ENCODE measurements at places on chromosomes 13 and 19.

- DNase-seq: no peak
These were observed 14.3 kb upstream of the QTRT1 start for GRCh38 chr19:10686661-10687517.

DNA sequence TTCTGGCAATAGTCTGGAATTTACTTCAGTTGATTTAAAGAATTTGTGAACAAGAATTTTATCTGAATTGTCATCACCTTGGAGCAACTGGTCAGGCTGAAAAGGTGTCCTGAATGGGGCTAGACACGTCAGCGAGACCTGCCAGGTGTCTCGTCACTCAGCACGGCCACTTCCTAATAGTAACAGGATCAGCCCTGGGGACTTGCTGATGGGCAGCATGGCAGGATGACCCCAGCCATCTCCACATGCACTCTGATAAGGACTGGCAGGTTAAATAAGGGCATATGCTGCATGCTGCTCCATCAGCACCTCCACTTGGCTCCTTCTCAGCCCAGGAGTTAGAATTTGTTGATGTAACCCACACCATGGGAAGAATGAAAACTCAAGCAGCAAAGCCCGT lies 224.2 kb downstream of the FOXO1 start:
- DNase-seq: peak; percentile 24

- no peak for DNase-seq
These were observed 15.0 kb upstream of the TNFAIP8L1 start for GRCh38 chr19:4624301-4624700.

GRCh38 chr13:65921933-65922332 lies 1308.2 kb downstream of the PCDH9 start:
- DNase-seq: no peak

DNA sequence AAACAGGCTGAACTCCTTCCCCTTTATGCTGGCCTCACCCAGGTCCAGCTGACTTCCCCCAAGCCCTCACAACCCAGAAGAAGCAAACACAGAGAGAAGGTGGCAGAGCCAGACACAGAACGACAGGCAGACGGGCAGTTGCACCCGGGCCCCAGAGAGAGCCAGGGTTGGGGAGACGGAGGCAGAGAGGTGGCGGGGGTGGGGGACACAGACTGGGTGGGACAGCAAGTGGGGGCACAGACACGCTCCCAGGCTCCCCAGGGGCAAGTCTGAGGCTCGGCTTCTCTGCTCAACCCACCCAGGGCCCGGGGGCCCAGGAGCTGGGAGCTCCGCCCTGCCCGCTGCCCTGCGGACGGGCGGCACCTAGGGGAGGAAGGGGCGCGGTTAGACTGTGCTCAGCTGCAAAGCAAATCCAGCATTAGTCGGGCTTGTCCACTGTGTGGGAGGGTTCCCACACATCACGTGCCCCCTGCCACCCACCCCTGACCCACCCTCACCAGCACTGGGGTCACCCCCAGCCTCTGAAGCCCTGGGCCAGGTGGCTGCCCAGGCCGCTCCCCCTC lies 31.3 kb upstream of the ASF1B start:
- DNase-seq: no peak

- no peak for DNase-seq
These were observed 121.6 kb upstream of the KL start for GRCh38 chr13:32894589-32895001.

- DNase-seq: no peak
These were observed 134.7 kb upstream of the SLITRK5 start for GRCh38 chr13:87536499-87536898.

DNA sequence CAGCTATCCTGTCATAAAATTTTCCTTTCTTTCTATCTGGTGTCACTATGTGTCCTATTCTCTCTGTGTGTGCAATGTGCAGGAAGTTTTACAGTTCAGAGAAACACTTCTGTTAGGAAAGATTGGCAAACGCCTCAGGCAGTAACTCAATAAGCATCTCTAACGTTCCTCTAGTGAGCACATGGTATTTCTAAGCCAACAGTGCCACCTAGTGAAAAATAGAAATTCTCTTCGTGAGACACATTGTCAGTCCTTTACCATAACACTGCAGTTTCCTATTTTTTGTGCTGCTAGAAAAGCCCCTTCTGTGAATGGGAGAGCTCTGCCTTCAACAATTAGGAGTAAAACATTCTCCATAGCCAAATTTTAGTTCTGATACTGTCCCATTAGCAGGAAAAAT lies 50.7 kb downstream of the ZNF723 start:
- no peak for DNase-seq

DNA sequence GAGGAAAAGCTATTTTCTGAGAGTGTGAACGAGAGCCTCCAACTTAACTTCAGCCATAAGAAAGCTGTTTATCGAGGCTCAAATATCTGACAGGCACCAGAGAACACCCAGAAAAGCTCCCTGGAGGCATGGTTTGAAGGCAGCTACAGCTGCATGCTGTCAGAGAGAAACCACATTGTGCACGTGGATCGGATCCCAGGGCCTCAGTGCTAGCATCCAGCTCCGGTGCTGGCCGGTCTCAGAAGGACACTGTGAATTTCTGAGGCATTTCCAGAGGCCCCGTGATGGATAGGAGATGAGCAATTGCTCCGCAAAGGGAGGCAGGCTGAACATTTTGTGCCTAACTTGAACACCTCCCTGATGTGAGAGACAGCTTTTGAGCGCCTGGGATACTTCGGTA lies 315.7 kb downstream of the FGF9 start:
- DNase-seq: no peak

DNA sequence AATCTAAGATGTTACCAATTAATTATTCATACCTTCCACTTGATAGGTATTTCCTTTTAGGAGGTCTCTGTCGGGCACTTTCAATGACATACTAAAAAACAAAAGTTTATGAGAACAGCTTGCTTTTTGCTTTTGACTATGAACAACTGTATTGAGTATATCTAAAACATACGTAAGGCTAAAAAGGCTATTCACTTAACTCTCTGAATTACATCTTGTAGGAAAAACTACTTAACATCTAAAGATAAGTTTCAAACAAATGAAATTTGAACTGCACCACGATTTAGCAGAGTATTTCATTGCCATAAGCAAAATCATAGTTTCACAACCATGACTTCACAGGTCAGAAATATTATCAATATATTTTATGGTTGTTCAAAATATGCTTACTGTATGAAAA lies 11.6 kb downstream of the SUPT20H start:
- no peak for DNase-seq

GRCh38 chr19:45321848-45322247 lies 827 bp downstream of the CKM start:
- DNase-seq: no peak

GRCh38 chr13:62060570-62060969 lies 644.9 kb upstream of the PCDH20 start:
- no peak for DNase-seq

- no peak for DNase-seq
These were observed 660 bp downstream of the CIC start for GRCh38 chr19:42269478-42270345.

DNA sequence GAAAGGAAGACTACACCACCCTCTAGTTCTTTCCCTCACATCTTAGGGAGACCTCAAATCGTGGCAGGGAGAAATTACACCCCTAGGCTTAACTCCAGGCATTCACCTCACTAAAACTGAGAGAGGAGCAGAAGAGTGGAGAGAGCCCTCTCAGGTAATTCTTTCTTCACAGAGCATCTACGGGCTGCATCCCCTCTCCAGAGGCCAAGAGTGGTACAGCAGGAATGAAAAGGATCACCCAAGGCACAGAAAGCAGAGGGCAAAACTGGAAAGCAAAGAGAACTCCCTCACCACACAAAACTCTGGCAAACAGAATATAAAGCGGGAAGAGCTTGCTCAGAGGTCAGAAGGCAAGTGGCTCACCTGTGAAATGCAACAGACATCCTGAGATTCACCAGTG lies 661.2 kb downstream of the TBC1D4 start:
- no peak for DNase-seq

DNA sequence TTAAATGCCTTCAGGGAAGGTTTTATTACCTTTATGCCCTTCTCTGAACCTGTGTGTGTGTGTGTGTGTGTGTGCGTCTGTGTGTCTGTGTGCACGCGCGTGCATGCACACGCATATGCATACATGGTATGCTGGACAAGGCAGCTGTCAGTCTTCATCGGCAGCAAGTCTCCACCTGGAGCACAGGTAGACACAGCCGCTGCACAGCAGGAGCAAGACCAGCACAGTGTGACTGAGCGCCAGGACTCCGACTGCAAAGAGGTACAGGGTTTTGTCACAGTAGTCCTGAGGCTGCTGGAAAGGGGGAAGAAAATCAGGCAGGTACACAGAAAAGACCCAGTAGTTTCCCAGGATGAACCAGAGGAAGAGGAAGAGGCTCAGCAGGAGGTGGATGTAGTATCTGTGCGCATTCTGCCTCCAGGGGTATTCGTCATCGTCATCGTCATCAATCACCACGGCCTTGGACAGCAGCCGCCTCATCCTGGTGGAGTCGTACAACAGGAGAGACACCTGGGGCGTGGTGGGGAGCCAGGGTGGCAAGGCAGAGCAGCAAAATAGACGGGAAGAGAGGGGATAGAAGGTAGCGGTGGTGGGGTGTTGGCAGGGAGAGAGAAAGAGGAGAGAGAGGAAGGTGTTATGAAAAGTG lies 12.8 kb upstream of the DHRS12 start:
- DNase-seq: no peak

GRCh38 chr19:4811328-4812131 lies 20.0 kb downstream of the TICAM1 start:
- DNase-seq: peak; percentile 96

- DNase-seq: no peak
These were observed 189.5 kb upstream of the SLC10A2 start for GRCh38 chr13:103255587-103256301.

DNA sequence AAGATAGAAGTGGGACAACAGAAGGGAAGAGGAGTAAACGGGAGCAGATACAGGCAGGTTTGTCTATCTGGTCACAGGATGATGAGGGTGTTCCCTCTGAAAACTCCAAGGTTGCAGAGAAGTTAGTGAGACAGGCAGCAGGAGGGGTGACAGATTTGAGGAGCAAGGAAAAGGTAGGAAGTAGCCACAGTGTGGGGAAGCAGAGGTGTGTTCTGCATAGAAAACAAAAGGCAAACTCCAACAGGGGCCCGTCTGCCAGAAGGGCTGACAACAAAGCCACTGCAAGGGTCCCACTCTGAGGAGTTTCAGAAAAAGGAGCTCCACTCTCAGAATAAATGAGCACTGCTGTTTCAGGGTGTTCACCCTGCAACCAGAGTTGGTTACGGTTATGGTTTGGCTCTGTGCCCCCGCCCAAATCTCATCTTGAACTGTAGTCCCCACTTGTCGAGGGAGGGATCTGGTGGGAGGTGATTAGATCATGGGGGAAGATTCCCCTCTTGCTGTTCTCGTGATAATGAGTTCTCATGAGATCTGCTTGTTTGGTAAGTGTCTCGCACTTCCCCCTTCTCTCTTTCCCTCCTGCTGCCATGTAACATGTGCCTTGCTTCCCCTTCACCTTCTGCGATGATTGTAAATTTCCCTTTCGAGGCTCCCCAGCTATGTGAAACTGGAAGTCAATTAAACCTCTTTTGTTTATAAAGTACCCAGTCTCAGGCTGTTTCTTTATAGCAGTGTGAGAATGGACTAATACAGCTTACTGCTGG lies 32.1 kb downstream of the SMAD9 start:
- DNase-seq: no peak

DNA sequence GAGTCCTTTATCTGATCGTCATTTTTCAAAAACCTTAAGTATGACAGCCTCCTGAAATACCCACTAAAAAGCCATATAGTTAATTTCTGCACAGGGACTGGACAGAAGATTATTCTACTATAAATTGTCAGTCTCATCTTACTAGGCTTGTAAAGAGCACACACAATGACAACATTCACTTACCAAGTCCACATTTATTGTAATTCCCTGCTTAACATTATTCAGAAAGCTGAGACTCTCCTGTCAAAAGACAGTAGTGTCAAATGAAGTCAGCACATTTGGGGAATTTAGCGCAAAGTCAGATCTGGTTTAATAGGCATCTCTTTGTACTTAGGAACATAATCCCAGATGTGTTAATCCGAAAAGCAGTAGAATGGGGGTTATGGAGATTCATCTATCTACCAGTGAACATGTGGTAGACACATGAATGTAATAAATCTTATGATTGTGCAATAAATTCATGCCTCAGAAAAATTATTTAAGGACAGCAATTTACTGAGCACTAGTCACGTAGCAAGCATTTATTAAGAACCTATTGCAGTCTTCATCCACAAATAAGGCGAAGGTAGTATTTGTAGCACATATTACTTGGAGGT lies 224.6 kb upstream of the GPC6 start:
- no peak for DNase-seq

GRCh38 chr13:112741835-112742570 lies 52.2 kb downstream of the ATP11A start:
- DNase-seq: no peak

- DNase-seq: no peak
These were observed 198.1 kb downstream of the ZNF486 start for GRCh38 chr19:20365146-20365545.

- DNase-seq: no peak
These were observed 26.4 kb downstream of the C13orf46 start for GRCh38 chr13:113947311-113948033.

- no peak for DNase-seq
These were observed 13.9 kb upstream of the GNA11 start for GRCh38 chr19:3080286-3080685.

DNA sequence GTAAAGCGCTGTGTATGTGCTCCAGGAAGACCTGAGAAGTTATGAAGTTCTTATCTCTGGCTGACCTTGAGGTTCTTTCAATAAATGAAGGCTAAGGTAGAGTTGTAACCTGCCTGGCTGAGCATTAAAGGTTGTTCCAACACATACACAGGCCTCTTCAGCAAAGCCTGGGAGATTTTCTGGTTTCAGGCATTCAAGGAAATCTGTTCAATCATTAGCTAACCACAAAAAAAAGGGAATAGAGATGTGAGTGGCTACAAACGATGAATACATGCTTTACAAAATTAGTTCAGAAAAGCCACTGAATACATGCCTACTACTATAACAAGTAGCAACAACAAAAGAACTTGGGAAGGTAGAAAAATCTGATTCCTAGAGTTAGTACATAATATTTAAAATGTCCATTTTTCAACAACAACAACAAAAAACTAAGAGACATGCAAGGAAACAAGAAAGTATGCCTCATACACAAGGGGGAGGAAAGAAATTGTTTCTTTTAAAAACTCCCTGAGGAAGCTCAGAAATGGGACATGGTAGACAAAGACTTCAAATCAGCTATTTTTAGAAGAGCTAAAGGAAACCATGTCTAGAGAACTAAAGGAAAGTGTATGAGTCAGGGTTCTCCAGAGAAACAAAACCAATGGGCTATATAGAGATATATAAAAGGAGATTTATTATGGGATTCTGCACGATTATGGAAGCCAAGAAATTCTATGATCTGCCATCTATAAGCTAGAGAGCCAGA lies 191.5 kb upstream of the IPO5 start:
- no peak for DNase-seq
